ENCODE measurements at places on chromosomes 12 and 14.

DNA sequence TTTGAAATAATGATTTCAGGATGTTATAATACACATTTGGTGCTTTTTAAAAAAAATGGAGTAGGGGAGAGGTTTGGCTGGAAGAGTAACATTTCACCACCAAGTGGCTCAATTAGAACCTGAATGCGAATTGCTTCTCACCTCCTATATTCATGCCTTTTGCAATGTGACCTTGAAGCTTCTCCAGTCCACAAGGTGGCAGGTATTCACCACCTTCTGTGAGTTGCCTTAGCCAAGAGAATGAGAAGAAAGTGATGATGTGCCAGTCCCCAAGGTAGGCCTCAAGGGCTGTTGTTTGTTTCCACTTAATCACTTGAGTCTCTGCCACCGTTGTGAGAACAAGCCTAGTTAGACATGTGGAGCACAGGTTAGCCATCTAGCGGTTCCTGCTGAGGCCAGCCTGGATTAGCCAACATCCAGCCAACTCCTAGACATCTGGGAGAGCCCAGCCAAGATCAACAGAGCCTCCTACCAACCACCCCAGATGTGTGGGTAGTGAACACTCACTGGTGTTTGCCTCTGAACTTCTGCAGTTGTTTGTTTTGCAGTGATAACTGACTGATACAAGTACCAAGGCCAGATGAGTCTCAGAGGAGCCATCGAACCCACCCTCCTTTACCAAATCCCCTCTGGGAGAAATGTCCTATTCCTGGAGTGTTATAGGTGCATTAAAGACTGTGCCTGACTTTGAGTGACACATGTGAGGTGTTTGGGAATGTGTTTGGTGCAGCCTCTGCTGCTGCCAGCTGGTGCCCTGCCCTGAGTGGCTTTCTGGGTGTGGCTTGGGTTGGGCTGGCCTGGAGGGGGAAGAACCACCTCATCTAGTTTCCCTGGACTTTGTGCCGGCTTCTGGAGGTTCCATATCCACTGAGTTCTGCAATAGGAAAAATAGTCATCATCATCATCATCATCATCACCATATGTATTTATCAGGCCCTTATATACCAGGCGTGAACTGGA, 132.5 kb upstream of the RFLNA start:
- peak; percentile 25 for DNase-seq

DNA sequence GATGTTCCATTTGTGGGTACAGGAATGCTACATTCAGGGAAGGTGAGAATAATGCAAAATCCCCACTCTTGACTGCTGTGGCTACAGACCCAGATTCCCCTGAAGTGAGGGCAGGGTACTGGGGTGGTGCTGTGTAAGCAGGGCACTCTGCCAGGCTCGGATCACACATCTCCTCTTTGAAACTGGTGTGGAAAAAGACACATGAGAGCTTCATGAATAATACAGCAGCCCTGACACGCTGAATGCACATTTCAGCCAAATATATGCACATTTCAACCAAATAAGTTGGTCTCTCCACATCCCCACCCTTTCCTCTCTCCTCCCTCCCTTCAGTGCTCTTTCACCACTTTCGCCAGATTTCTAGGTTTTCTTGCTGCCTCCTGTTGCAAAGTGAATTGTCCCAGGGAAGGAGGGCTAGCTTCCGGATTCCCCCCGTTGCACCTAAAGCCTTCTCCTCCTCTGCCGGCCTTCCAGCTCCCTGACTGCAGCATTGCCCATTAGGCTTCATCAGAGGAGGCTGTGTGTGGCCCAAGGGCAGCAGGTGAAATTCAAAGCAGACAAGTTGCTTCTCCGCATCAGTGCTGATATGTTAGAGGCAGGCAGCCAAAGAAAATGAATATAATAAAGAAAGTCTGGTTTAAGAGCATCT, 118.2 kb upstream of the TMCC3 start:
- DNase-seq = no peak

- peak; percentile 47 for DNase-seq
These were observed 448.5 kb downstream of the TMEM121 start for GRCh38 chr14:105974902-105975301.

- no peak for DNase-seq
These were observed 119.0 kb downstream of the ESR2 start for GRCh38 chr14:64174922-64175782.

- no peak for DNase-seq
These were observed 249.3 kb upstream of the KRR1 start for GRCh38 chr12:75760573-75761294.

DNA sequence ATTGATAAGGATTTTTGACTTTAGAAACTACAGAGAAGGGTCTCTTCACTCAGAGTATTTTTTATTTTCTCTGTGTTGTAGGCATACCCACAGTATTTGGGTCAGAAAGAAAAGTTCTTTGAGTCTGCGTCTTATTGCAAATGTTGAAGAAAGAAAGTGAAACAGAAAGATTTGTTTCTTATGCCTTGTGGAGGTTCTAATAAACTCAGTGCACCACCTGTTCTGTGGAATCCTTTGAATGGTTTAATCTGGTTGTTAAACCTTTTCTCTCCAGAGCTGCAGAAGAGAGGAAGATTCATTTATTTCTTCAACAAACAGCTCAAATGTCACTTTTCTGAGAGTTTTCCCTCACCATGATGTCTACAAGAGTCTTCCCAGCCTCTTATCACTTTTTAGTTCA, 146.6 kb upstream of the PLEKHG7 start:
- DNase-seq = peak; percentile 42

GRCh38 chr14:101225157-101226152, 321.9 kb upstream of the RTL1 start:
- no peak for DNase-seq

DNA sequence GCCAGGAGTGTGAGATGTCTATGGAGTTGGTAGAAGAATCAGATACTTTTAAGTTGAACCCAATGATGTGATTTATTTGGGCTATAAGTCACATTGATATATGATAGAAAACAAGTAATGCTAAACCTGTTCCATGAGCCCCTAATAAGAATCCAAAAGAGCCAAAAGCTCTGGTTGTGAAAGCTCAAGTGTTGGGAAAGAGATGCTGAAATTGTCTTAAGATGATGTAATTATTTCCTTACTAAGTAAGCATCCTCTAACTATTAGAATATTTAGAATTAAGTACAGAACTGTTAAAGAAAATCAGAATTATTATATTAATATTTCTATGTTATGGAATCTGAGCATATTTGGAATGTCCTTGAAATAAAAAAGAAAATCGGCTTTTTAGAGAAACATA, 17.6 kb upstream of the SLC2A13 start:
- DNase-seq = no peak
